ENCODE measurements at places on chromosomes 5 and 9.
A peak's percentile ranks its signal among the peaks of the same experiment; 100 is the strongest.

GRCh38 chr9:18775930-18776329 is 257.1 kb downstream of the SAXO1 start:
- no peak for DNase-seq
- H3K27ac ChIP-seq, result no peak overlapping the region
- H3K36me3 ChIP-seq, result no peaks in the 10 kb centered on the region
- no peak overlapping the region for H3K4me3 ChIP-seq
- H3K4me1 ChIP-seq, result no peaks in the 10 kb centered on the region

DNA sequence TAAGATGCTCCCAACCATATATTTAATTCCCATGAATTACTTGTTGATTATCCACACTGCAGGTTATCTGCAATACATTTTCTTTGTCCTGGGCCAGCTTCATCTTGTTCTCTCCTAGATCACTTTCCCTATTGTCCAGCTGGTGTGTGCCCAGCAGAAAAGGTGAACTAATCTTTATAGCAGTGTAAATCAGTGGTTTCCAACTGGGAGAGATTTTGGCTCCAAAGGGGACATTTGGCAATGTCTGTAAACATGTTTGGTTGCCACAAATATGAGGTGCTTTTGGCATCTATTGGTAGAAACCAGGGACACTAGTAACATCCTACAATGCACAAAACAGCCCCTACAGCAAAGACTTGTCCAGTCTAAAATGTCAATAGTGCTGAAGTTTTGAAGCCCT is 20.1 kb upstream of the ERBIN start:
- H3K4me1 ChIP-seq, result no peaks in the 10 kb centered on the region
- no peak for DNase-seq
- no peak overlapping the region for H3K27ac ChIP-seq
- H3K4me3 ChIP-seq, result no peak overlapping the region
- H3K36me3 ChIP-seq, result no peaks in the 10 kb centered on the region
- no peaks in the 10 kb centered on the region for H3K27me3 ChIP-seq

DNA sequence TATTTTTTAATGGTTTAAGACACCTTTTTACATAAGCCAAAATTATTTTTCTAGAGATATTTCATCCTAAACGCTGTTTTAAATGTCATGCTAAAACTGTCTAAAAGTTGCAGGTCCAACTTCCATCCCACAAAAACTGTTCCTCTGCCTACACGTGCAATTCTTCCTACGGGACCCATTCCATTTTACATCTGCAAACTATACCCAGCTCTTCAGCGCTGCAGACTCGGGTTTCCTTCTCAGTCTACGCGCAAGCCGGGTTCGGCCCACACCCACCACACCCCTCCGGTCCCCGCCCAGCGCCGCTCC is 8.7 kb downstream of the RANBP6 start:
- H3K36me3 ChIP-seq, result peaks cover 25% of the 10 kb centered on the region
- no peak for DNase-seq
- no peaks in the 10 kb centered on the region for H3K4me1 ChIP-seq
- H3K27me3 ChIP-seq, result no peaks in the 10 kb centered on the region
- peak overlapping the region; percentile 89 for H3K4me3 ChIP-seq

GRCh38 chr5:142602720-142603245 is 83.1 kb downstream of the FGF1 start:
- no peak overlapping the region for H3K27ac ChIP-seq
- no peaks in the 10 kb centered on the region for H3K27me3 ChIP-seq
- no peak overlapping the region for H3K4me3 ChIP-seq
- no peak for DNase-seq
- peaks cover 42% of the 10 kb centered on the region for H3K4me1 ChIP-seq

DNA sequence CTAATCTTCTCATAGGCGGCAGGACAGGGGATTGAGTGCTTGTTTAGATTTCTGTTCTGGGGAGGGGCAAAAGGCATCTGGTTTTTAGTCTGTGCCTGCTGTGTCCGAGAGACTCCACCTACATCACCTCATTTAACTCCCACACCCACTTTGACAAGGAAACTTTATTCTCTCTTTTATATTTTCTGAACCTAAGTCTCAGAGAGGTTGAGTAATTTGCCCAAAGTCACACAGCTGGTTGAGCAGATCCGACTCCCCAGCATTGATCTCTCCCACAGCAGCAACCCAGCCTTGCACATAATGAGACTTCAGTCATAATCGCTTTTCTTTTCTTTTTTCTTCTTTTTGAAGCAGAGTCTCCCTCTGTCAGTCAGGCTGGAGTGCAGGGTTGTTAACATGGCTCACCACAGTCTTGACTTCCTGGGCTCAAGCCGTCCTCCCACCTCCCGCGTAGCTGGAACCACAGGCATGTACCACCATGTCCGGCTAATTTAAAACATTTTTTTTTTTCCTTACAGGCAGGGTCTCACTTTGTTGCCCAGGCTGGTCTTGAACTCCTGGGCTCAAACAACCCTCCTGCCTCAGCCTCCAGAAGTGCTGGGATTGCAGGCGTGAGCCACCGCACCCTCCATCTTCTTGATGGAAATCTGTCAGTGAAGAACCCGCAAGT is 36.5 kb upstream of the ANKRD33B start:
- no peaks in the 10 kb centered on the region for H3K4me1 ChIP-seq
- H3K4me3 ChIP-seq, result no peak overlapping the region
- DNase-seq, result no peak

- no peaks in the 10 kb centered on the region for H3K36me3 ChIP-seq
- no peak overlapping the region for H3K4me3 ChIP-seq
- DNase-seq, result no peak
- no peak overlapping the region for H3K27ac ChIP-seq
- H3K27me3 ChIP-seq, result no peaks in the 10 kb centered on the region
These were observed 269.6 kb upstream of the KLF4 start for GRCh38 chr9:107759009-107759822.

GRCh38 chr5:33277061-33277650 is 163.6 kb upstream of the TARS1 start:
- no peak for DNase-seq
- H3K4me3 ChIP-seq, result no peak overlapping the region
- H3K36me3 ChIP-seq, result no peaks in the 10 kb centered on the region
- no peaks in the 10 kb centered on the region for H3K4me1 ChIP-seq
- no peak overlapping the region for H3K27ac ChIP-seq
- H3K27me3 ChIP-seq, result no peaks in the 10 kb centered on the region

DNA sequence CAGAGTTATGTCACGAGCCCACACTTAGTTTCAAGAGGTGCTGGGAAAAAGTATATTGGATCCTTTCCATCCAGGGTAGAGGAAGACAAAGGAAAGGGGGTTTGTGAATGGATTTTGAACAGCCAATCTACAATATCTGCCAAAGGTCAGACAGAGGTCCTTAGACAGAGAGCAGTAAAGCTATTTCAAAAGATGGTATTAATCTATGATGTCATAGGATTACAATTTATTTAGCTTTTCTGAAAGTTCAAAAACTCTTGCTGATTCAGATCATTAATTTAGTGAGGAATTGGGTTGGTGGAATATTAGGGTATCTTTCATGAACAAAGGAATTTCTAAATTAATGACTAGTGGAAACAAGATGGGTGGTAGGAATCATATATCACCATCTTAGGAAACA is 126.9 kb downstream of the NTRK2 start:
- no peak for DNase-seq

GRCh38 chr9:80664327-80665210 is 1024.8 kb downstream of the TLE1 start:
- peaks cover 7% of the 10 kb centered on the region for H3K4me1 ChIP-seq
- H3K36me3 ChIP-seq, result no peaks in the 10 kb centered on the region
- H3K27ac ChIP-seq, result no peak overlapping the region

- H3K27ac ChIP-seq, result no peak overlapping the region
- H3K27me3 ChIP-seq, result no peaks in the 10 kb centered on the region
- DNase-seq, result no peak
These were observed 12.5 kb downstream of the PTCH1 start for GRCh38 chr9:95504053-95504963.

DNA sequence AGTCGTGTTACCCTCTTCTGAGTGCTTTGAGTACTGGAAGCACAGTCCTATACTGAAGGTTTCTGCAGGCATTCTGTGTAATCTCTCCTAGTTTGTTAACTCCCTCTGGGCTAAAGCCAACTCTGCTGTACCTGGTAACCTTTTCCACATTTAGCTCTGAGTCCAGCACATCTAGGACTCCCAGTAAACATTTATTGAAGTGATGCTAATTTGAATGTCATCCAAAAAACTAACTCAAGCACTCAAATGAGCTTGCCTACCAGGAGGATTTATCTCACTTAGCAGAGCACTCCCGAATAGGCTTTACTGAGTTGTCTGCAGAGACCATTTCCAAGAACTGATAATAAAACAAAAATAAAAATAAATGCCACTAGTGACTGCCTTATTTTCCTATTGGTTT is 79.5 kb upstream of the NFIB start:
- DNase-seq, result no peak
- H3K36me3 ChIP-seq, result no peaks in the 10 kb centered on the region
- H3K4me3 ChIP-seq, result no peak overlapping the region
- H3K4me1 ChIP-seq, result no peaks in the 10 kb centered on the region
- no peak overlapping the region for H3K27ac ChIP-seq

- no peaks in the 10 kb centered on the region for H3K27me3 ChIP-seq
- no peak overlapping the region for H3K27ac ChIP-seq
- H3K4me3 ChIP-seq, result no peak overlapping the region
These were observed 588.6 kb upstream of the GRAMD2B start for GRCh38 chr5:125834438-125835115.

GRCh38 chr9:98380065-98380681 is 124.7 kb upstream of the TBC1D2 start:
- no peaks in the 10 kb centered on the region for H3K36me3 ChIP-seq
- no peak overlapping the region for H3K4me3 ChIP-seq
- H3K27ac ChIP-seq, result no peak overlapping the region
- H3K27me3 ChIP-seq, result no peaks in the 10 kb centered on the region

GRCh38 chr5:91058575-91058974 is 324.5 kb downstream of the ARRDC3 start:
- peaks cover 11% of the 10 kb centered on the region for H3K36me3 ChIP-seq
- H3K4me1 ChIP-seq, result peaks cover 46% of the 10 kb centered on the region
- H3K27me3 ChIP-seq, result no peaks in the 10 kb centered on the region
- peak overlapping the region; percentile 38 for H3K4me3 ChIP-seq
- peak overlapping the region; percentile 93 for H3K27ac ChIP-seq

DNA sequence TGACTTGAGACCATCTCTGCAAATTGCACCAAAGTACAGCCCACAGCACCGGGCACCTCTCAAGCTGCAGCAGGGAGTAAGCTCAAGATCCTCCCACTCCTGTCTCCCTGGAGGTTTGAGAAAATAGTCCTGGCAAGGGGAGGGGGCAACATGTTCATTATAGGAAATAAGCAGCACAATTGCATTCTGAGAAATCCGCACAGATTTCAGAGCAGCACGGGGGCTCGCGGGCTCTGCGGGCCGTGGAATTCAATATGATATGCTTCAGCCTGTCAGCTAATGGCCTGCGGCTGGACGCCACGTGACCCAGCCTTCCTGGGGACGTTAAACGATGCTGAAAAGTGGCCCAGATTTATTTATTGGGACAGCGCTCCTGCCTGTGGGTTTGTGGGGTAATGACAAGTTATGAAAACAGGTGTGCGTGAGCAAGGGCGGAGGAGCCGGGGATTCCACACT is 156.4 kb downstream of the DAB2IP start:
- no peaks in the 10 kb centered on the region for H3K4me1 ChIP-seq
- H3K27me3 ChIP-seq, result no peaks in the 10 kb centered on the region
- H3K36me3 ChIP-seq, result no peaks in the 10 kb centered on the region

- no peak overlapping the region for H3K27ac ChIP-seq
- peaks cover 16% of the 10 kb centered on the region for H3K36me3 ChIP-seq
- H3K27me3 ChIP-seq, result peaks cover 27% of the 10 kb centered on the region
- H3K4me1 ChIP-seq, result no peaks in the 10 kb centered on the region
- H3K4me3 ChIP-seq, result no peak overlapping the region
These were observed 766 bp upstream of the LRRC26 start for GRCh38 chr9:137170486-137171148.

GRCh38 chr5:14872070-14872989 is 752 bp upstream of the ANKH start:
- H3K27me3 ChIP-seq, result no peaks in the 10 kb centered on the region
- H3K27ac ChIP-seq, result no peak overlapping the region
- peaks cover 27% of the 10 kb centered on the region for H3K36me3 ChIP-seq

DNA sequence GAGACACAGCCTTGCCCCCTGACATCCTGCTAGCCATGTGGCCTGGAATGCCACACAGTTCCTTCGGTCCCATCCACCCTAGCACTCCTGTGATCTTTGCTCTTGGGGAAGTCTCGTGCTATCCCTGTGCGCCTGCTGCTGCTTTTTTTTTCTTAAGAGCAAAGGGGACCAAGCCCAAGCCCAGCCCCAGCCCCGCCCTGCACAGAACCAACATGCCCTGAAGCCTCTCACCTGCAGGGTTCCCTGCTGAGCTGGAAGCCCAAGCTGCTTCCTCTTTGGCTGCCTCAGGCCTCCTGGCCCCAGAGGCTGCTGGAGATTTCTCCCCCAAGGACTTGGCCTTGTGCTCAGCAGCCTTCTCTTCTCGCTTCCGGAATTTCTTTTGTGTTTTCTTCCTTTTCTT is 1.8 kb downstream of the SURF6 start:
- DNase-seq, result no peak
- H3K36me3 ChIP-seq, result peaks cover 52% of the 10 kb centered on the region
- no peak overlapping the region for H3K27ac ChIP-seq
- no peaks in the 10 kb centered on the region for H3K27me3 ChIP-seq
- H3K4me1 ChIP-seq, result peaks cover 27% of the 10 kb centered on the region
- H3K4me3 ChIP-seq, result peak overlapping the region; percentile 90

DNA sequence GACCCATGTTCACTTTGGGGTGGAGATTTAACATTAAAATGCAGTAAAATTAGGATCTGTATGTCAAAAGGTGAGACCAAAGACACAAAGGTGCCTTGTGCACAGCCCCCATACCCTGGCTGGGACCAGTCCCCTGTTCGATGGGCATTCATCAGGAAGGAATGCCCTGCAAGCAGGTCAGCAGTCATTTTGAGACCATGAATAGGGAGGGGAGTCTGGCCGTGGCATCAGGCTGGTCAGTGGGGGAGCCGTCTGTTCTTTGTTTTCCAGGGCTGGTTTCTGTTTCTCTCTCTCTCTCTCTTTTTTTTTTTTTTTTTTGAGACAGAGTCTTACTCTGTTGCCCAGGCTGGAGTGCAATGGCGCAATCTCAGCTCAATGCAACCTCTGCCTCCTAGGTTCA is 68.9 kb upstream of the GOLM1 start:
- no peak overlapping the region for H3K27ac ChIP-seq
- no peak overlapping the region for H3K4me3 ChIP-seq
- H3K27me3 ChIP-seq, result no peaks in the 10 kb centered on the region
- DNase-seq, result no peak
- no peaks in the 10 kb centered on the region for H3K4me1 ChIP-seq

DNA sequence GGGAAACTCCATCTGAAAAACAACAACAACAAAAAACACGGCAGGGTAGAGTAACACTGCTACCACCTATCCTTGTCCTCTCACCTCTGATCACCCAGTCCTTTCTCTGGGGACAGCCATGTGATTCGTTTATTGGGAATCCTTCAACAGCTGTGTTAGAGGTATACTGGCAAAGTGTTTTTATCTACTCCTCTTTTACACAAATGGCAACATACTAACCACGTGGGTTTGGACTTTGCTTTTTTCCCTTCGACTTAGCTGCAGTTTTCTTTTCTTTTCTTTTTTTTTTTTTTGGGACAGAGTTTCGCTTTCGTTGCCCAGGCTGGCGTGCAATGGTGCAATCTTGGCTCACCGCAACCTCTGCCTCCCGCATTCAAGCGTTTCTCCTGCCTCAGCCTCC is 11.2 kb upstream of the SET start:
- H3K4me1 ChIP-seq, result peaks cover under 1% of the 10 kb centered on the region
- H3K27ac ChIP-seq, result no peak overlapping the region
- DNase-seq, result no peak
- no peaks in the 10 kb centered on the region for H3K27me3 ChIP-seq
- H3K4me3 ChIP-seq, result no peak overlapping the region
- H3K36me3 ChIP-seq, result peaks cover 5% of the 10 kb centered on the region
